Inflammatory macrophage treated with lipopolysaccharide for 1 hour (primary cell): ENCODE measurements at places on chromosomes 12 and 14.
A peak's percentile ranks its signal among the peaks of the same experiment; 100 is the strongest.

DNA sequence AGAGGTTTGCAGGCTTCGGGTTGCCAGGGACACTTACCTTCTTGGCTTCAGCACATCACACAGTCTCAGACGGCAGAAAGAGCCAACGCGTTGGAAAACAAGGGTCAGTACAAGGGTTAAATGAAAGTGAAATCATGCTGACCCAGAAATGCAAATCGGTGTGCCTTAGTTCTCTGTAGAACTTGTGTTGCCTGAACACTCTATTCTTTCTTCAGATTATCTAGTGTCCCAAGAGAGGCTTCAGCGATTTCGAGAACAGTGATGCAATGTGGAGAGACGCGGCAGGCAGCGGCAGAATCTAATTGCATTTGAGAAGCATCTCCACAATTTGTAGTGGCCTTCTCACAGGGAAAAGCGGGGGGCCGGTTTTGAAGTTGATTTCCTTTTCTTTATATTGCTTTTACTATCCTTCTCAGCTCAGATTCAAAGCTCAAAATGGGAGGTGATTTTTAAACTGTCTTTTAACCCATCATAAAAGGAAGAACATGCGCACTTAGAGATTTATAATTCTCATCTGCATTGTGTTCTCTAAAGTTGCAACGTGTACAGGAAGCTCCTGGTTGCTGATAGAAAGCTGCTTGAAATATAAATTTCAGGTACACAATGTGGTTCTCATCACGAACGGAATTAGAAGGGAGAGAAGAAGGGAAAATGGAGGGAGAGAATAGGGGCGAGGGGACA is 67.8 kb upstream of the EGLN3 start:
- peak; percentile 8 for DNase-seq

DNA sequence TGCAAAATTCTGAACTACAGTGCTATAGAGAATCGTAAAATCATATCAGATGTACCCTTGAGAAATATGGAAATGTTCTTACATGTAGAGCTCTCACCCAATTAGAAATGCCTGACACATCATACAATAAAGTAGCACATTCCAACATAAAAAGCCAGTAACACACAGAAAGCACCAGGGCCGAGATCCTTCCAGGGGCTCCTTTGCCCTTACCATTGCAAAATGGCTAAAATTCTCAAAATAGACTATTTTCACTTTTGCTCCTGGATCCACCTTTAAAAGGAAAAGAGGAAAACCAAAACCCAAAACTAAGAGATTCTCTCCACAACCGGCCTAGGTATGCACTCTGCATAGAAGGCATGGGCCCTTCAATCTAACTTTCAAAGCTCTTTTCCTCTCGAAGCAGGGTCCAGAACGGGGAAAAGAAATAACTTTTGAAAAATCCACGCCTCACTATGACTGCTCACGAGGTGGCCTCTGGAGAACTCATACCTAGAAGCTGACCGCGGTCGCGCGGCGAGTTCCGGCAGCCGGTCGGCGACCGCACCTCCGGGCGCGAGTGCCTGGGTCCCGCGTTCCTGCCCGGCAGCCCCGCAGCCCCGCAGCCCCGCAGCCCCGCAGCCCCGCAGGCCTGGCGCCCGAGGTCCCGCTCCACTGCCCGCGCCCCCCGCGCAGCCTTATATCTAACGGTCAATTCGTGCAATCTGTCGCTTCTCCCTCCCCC is 2.7 kb downstream of the OTX2 start:
- no peak for DNase-seq

DNA sequence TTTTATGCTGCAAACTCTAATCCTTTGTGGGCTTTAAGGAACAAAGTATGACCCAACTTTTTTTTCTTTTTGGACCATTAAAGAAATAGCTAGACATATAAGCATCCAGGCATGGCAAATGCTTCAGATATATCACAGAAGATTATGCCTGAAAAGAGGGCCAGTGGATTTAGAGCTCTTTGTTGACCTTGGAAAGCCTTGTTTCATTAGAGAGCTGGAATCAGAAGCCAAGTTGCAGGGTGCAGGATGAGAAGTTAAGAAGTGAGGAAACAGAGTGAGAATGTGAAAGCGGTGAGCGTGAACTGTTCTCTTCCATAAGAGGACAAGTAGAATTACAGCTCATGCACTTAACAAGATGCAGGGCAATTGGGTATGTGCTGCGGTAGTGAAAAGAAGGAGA is 373.7 kb downstream of the SYT1 start:
- DNase-seq, result no peak

DNA sequence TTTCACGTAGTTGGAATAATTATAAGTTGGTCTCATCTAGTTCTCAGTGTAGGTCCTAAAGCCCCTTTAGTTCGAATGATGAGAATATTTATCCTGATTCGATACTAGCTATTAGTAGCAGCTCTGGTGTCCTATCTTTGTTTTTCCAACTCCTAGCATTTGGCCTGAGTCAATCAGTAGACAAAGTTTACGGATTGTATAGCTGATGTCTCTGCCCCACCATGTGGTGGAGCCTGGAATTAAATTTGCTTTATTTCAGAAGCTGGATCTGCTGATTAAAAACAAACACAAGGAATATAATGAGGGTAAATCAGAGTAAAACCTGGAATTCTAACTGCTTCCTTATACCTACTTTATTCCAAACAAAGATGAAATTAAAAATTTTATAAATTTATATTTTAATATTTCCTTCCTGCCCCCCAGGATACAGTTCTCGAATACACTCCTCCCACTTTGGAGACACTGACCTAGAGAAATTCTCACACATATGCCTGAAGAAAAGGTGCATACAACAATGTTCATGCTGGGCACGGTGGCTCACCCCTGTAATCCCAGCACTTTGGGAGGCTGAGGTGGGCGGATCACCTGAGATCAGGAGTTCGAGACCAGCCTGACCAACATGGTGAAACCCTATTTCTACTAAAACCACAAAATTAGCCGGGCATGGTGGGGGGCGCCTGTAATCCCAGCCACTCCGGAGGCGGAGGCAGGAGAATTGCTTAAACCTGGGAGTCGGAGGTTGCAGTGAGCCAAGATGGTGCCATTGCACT is 7.6 kb upstream of the BRMS1L start:
- peak; percentile 55 for DNase-seq

DNA sequence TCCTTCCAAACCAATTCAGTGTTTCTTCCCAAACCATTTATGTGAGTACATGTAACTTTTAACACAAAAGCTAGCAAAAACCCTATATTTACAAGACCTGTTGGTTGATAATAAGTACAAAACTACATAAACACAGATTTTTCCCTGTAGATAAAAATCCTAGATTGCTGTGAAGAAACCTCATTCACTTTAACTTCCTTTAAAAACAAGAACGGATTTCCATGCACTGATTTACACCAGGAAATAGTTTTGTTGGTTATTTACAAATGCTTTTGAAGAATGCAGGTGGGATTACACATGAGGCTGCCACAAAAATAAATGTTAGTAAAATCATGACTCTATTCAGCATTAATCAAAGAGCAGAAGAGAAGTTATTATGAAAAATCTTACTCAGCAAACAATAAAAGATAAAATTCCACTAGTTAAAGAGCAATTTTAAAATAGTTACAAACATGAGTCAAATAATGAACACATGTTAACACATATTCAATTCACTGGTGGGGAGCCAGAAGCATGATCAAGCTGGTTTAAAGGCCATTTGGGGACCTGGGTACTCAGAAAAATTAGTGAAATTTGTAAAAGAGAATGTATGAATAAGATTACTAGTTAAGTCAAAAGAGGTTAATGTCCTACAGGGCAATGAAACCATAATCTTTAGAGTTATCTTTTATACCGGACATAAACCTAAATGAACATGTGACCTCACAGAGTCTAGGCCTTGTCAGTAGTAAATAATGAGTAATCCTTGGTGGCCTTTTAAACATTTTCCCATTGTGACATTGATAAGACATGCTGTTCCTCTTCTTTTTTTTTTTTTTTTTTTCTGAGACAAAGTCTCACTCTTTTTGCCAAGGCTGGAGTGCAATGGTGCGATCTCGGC is 79.9 kb downstream of the PHLDA1 start:
- DNase-seq, result peak; percentile 39

DNA sequence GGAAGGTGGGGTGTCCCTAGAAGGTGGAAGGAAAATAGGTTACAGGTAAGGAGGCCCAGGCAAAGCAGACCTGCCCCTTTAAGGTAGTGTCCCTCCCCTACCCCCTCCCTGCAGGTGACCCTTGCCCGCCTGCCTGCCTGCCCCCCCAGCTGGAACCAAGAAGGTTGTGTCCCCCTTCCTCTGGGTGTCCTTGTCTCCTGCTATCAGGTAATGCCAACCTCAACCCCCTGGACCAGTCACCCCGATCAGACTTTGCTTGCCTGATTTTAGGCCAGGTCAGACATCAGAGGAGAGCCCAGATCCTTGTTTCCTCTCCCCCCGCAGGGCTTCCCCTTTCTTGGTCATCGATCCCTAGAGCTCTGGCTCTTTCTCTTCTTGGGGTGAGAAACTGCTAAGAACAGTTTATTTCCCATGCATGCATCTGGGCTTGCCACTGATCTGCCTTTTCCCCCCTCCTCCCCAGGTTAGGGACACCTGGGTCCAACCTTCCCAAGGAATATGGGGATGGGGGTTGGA is at the start of gene SLC39A5:
Gene SLC39A5 (plus strand): TSS at position 136 of the 516 bp plus-strand sequence. CDS start 1,224 bp downstream, outside the sequence.
- DNase-seq, result no peak
